ENCODE measurements at places on chromosomes 5 and 9. TPM values are rescaled to one million over a fixed set of nuclear protein-coding genes. Genes with fewer than 3 reads are reported as not detected.

DNA sequence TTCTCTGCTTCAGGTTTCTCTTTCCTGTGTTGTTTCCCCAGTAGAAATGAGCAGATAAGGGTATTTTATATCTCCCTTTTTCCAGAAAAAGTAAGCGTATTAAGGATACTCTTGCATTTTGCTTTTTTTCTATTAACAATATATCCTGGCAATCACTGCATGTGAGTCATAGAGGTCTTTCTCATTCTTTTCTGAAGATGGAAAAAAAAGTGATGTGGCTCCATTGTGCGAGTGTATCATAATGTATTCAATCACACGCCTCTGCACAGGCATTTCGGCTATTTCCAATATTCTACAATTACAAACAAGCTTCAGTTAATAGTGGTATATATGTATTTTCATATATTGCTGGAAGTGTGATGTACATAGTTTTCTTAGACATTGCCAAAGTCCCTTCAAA is 155.9 kb downstream of the MED27 start:
- H3K4me3 ChIP-seq: no peak overlapping the region
- no peaks in the 10 kb centered on the region for H3K27me3 ChIP-seq
- no peak for DNase-seq
- H3K4me1 ChIP-seq: peaks cover 22% of the 10 kb centered on the region
- H3K27ac ChIP-seq: no peak overlapping the region
- no peaks in the 10 kb centered on the region for H3K36me3 ChIP-seq

DNA sequence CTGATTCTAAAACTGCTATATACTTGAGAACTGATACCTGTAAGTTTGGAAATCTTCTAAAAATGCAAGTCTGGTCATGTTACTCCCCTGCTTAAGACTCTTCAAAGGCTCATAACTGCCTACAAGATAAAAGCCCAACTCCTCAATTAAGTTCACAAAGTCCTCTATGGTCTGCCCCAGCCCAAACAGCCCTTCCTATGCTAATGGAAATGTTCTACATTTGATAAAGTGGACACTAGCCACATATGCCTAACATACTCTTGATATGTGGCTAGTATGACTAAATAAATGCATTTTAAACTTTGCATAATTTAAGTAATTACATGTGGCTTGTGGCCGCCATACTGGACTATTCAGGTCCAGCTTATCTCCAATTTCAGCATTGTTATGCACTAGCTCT is 204.5 kb downstream of the AP3B1 start:
- H3K36me3 ChIP-seq: no peaks in the 10 kb centered on the region
- no peak for DNase-seq
- H3K27me3 ChIP-seq: no peaks in the 10 kb centered on the region
- no peaks in the 10 kb centered on the region for H3K4me1 ChIP-seq
- H3K27ac ChIP-seq: no peak overlapping the region
- no peak overlapping the region for H3K4me3 ChIP-seq

GRCh38 chr5:34529581-34530331 is 126.4 kb upstream of the RAI14 start:
- peaks cover 5% of the 10 kb centered on the region for H3K4me1 ChIP-seq
- H3K36me3 ChIP-seq: no peaks in the 10 kb centered on the region
- DNase-seq: no peak
- 0 out of 2 replicates have a peak overlapping the region, but pooled peaks have one; percentile 32 for H3K27ac ChIP-seq
- H3K27me3 ChIP-seq: no peaks in the 10 kb centered on the region

DRD1 gene
- not detected for total RNA-seq

- no peaks in the 10 kb centered on the region for H3K27me3 ChIP-seq
- DNase-seq: no peak
- no peak overlapping the region for H3K4me3 ChIP-seq
- no peak overlapping the region for H3K27ac ChIP-seq
- H3K36me3 ChIP-seq: no peaks in the 10 kb centered on the region
Measured at GRCh38 chr5:174082286-174082685, 36.8 kb downstream of the NSG2 start.

DNA sequence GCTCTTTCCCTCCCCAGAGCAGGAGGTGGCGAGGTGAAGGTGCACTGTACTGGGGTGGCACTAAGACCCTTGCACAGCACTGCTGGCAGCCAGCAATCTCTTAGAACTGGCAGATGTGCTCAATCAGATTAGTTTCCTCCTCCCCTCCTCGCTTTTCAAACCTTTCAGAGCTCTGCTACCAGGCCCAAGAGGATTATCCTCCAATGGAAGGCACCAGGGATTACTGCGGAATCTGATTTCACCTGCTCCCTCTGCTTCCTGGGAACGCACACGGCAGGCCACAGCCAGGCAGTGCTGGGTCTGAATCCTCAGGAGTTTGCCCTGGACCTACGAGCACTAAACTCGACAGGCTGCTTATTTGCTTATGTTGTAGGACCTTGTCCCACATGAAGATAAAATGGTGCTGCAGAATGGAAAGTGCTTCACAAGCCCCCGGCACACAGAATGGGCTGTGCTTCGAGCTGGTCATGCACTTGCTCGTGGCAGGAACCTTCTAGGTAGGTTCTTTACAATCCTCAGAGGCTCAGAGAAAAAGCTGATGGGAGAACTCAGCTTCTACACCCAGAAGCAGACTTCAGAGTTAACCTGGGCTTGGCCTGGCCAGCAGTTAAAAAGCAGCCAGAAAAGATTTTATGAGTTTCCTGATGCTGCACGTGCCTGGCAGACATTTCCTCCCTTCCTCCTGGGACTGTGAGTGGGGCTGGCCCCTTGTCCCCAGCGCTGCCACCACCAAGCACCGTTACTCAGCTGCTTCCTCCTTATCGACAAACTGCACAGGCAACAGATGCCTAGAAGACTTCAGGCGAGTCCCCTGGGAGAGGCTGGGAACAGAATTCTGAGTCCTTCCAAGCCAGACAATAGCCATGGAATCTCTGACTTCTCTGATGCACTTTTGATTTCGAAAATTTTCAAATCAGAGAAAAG is 33.1 kb downstream of the FABP6 start:
- peak; percentile 52 for DNase-seq
- peaks cover 6% of the 10 kb centered on the region for H3K36me3 ChIP-seq
- H3K27me3 ChIP-seq: no peaks in the 10 kb centered on the region
- no peak overlapping the region for H3K4me3 ChIP-seq

GRCh38 chr9:91492237-91492636 is 68.6 kb upstream of the NFIL3 start:
- H3K27ac ChIP-seq: no peak overlapping the region
- no peaks in the 10 kb centered on the region for H3K36me3 ChIP-seq
- H3K4me1 ChIP-seq: peaks cover 16% of the 10 kb centered on the region
- no peak overlapping the region for H3K4me3 ChIP-seq

DNA sequence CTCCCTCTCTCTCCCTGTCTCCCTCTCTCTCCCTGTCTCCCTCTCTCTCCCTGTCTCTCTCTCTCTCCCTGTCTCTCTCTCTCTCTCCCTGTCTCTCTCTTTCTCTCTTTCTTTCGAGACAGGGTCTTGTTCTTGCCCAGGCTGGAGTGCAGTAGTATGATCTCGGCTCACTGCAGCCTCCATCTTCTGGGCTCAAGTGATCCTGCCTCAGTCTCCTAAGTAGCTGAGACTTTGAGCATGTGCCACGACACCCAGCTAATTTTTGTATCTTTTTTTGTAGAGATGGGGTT is 14.3 kb downstream of the TRIO start:
- peaks cover 68% of the 10 kb centered on the region for H3K4me1 ChIP-seq
- DNase-seq: no peak
- no peaks in the 10 kb centered on the region for H3K27me3 ChIP-seq
- H3K36me3 ChIP-seq: no peaks in the 10 kb centered on the region
- no peak overlapping the region for H3K4me3 ChIP-seq
